ENCODE measurements at places on chromosomes 13 and 19.

- no peak for DNase-seq
Observed at GRCh38 chr13:110503979-110504499, 57.5 kb downstream of the RAB20 start.

- no peak for DNase-seq
Observed at GRCh38 chr13:109963960-109964563, 177.7 kb upstream of the IRS2 start.

- no peak for DNase-seq
Observed at GRCh38 chr19:35350591-35350990, 2.9 kb downstream of the FFAR1 start.

- no peak for DNase-seq
Observed at GRCh38 chr19:47003611-47004465, 15.8 kb upstream of the NPAS1 start.

- DNase-seq: no peak
Observed at GRCh38 chr13:98315902-98316301, 138.8 kb upstream of the RNF113B start.

- no peak for DNase-seq
Observed at GRCh38 chr13:55606045-55606665, 1534.6 kb upstream of the PRR20A start.

DNA sequence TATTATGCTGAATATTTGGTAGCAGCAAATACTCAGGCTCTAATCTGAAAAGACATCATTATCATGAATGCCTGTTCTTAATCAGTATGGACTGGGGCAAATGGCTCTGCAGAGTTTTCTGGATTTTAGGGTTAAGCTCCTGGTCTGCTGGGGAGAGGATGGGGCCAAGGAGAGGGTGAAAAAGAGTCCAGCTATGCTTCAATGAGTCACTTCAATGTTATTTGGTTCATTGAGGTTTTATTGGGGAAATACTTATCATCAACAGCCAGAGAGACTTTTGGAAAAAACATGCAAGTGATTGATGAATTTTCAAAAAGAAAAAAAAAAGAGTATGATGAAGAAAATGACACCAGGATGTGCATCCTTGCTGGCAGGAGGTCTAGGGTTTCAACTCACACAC is 278.3 kb downstream of the UQCRFS1 start:
- DNase-seq: no peak

DNA sequence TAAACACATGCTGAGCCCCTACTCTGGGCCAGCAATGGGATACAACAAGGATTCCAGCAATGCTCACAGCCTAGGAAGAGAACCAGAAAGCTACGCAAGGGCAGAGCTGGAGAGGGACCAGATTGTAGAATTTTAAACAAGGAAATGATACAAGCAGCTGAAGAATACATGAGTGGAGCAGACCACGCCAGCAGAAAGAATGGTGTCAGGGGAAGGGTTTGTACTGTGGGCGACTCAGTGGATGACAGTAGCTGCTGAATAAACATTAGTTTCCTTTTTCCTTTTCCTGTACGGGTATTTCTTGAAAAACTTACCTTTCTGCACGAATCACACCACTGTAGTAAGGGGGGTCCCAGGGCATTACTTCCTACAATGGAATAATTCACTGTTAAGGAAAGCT is 30.7 kb downstream of the MIPEP start:
- no peak for DNase-seq

DNA sequence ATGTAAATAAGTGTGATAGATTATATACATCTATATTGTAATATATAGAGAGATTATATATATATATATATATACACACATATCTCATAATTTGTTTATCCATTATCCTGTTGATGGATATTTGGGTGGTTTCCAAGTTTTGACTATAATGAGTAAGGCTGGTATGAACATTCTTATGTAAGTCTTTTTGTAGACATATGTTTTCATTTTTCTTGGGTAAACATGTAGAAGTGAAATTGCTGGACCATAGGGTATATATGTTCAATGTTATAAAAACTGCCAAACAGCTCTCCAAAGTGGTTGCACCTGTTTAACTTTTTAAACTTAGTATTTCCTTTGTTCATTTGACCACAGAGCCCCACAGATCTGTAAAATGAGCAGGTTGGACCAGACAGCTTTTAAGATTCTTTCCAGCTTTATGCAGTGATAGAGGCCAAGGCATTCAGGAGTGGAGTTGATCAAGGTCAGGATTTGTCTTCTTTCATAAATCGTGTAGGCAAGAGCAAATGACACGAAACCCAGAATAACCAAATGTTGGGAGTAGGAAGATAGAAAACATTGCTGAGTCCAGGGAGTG is 21.7 kb upstream of the KATNAL1 start:
- DNase-seq: no peak

DNA sequence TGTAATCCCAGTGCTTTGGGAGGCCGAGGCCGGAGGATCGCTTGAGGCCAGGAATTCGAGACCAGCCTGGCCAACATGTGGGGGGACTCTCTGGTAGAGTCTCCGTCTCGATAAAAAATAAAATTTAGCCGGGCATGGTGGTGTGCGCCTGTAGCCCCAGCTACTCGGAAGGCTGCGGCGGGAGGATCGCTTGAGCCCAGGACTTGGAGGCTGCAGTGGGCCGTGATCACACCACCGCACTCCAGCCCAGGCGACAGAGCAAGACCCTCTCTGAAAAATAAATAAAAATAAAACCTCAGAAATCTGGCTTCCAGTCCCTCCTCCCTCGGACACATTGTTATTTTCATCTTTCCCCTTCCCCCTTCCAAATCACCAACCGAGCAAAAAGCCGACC is 332 bp downstream of the IRGQ start:
- DNase-seq: no peak

DNA sequence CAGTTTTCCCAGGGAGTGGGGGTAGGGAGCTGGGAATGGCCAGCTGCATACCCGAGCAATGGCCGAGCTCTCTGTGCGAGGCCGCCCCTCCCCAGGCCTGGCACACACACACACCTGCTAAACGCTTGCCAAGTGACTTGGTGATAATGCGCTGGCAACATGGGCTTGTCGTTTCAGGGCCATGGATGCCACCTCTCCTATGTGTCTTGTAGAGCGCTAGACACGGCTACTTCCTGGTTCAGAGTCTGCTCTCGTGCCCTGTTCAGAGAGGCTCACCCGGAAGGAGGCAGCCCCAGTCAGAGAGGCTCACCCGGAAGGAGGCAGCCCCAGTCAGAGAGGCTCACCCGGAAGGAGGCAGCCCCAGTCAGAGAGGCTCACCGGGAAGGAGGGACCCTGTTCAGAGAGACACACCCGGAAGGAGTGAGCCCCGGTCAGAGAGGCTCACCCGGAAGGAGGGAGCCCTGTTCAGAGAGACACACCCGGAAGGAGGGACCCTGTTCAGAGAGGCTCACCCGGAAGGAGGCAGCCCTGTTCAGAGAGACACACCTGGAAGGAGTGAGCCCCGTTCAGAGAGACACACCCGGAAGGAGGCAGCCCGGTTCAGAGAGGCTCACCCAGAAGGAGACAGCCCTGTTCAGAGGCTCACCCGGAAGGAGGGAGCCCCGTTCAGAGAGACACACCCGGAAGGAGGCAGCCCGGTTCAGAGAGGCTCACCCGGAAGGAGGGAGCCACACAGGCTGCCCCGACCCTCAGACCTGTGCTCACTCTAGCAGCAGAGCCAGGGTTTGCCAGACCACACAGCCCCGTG is 4.2 kb downstream of the ADPRHL1 start:
- DNase-seq: peak; percentile 66

- DNase-seq: peak; percentile 17
Observed at GRCh38 chr13:95480131-95480545, 72.4 kb upstream of the CLDN10 start.

DNA sequence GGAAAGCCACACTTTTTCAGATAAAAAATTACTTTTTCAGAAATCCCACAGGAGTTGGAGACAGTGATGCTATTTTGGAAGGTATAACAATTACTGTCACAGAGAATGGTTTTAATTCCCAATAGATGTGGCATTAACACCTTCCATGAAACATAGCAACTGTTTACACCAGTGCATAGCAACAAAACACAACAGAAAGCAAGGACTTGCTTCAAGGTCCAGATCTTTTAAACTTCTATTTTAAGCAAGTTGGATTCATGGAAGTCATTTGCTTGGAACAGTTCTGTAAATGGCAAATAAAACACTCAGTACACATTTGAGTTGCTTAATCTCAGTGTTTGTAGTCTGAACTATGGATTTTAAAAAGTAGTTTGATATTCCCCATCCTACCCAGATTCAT is 385.9 kb upstream of the SPRY2 start:
- DNase-seq: no peak

- DNase-seq: no peak
Observed at GRCh38 chr19:44303976-44304568, 753 bp downstream of the ZNF235 start.

GRCh38 chr13:31476753-31477152 is 262.6 kb upstream of the RXFP2 start:
- DNase-seq: no peak

GRCh38 chr13:68125087-68125480 is 894.9 kb upstream of the PCDH9 start:
- DNase-seq: no peak

DNA sequence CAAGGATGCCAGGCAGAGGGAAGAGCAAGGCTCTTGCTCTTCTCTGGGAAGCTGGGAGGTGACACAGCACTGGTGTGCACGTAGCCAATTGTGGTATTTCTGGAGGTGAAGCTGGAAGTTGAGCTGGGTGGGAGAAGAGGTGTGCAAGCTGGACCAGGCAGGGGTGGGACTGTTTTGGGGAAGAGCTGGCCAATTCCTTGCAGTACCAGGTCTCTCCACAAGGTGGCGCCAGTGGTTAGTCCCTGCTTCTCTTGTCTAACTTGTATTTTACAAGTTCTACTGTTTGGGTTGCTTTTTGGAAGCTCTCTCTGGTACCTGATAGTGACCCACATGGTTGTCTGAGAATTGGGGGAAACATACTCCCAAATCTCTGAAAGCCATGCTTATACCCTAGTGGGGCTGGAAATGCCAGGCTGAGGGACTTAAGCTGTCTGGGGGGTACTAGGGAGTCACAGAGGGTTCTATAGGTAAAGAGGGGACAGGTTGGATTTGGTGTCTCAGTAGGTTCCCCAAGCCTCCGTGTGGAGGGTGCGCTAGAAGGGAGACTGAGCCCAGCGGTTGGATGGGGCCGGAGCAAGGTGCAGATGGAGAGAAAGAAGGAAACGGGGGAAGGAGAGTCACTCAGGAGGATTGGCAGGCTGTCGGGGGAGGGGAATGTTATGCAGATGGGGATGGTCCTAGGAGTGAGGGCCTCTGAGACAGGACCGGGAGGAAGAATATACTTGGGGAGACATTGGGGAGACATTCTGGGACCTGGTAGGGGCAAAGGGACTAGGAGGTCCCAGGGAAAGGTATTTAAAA is 3.0 kb downstream of the HPN start:
- DNase-seq: peak; percentile 57

DNA sequence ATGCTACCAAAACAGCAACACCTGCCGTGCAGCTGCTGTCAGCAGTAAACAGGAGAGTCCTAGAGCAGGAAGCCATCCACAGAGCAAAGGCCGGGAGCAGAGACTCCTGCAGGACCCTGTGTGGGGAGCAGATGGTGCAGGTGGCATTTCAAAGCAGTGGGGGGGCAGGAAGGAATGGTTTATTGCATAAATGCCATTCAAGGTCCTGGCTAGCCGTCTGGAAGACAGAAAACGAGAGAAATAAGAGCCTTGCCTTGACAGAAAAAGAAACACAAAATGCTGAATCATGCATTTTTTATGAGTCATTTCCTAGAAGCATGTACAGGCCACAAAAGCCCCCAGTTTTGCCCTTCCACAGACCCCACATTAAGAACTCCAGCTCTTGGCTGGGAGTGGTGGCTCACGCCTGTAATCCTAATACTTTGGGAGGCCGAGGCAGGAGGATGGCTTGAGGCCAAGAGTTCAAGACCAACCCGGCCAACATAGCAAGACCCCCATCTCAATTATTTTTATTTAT is 5.4 kb downstream of the RSPH6A start:
- DNase-seq: no peak

GRCh38 chr19:40685563-40685962 is 4.9 kb downstream of the NUMBL start:
- DNase-seq: no peak

DNA sequence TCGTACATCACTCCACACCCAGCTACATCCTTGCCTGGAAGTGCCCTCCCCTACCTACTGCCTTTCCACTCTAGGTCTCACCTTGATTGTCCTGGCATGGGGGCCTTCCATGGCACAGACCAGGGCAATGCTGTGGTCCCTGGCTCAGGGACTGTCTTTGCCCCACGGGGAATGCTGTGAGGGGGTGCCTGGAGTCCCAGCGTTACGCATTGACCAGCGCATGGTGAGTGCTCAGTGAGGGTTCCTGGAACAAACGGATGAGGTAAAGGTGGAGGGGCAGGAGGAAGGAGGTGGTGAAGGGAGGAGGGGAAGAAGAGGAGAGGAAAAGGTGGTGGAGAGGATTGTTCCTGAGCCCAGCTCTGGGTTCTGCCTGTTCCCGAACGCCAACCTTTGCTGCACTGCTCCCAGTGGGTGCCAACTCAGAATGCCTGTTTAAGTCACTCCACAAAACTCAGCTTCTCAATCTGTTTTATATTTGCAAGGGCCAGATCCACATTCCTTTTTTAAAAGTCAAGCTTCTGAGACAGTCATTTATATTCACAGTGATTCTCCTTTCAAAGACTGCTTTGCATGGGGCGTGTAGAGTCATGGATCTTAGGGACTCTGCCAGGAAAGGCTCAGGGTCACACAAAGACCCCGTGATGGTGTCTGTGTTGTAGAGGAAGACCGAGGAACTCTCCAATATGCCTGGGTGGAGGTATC is 40.8 kb downstream of the CHST8 start:
- no peak for DNase-seq

GRCh38 chr13:45393941-45394570 is 24.1 kb downstream of the SLC25A30 start:
- DNase-seq: peak; percentile 52

DNA sequence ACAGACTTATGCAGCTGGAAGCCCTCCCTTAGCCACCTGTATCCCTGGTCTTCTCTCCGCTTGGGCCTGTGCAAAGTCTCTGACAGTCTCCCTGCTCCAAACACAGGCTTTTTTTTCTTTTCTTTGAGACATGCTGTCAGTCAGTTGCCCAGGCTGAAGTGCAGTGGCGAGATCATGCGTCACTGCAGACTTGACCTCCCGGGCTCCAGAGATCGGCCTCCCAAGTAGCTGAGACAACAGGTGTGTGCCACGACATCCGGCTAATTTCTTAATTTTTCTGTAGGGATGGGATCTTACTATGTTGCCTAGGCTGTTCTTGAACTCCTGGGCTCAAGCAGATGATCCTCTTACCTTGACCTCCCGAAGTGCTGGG is 1.6 kb downstream of the MZF1 start:
- no peak for DNase-seq

- no peak for DNase-seq
Observed at GRCh38 chr13:70054572-70054971, 53.1 kb upstream of the ATXN8OS start.
